ENCODE measurements at places on chromosomes 16 and 17.

DNA sequence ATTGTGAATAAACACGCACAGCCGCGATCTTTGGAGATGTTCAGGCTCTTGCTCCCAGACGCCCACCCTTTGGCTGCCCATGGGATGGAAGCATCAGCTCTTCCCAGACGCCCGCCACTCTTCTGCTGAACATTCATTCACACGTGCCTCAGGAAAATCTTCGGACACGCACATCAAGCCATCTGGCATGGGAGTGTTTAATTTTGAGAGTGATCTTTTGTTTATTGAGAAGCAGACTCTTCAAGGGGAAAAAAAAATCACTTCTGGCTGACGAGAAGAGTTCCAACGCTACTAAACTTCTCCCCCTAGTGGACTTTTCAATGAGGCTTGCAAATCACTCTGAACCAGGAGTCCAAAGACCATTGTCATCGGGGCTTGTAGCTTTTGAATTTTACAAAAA, 62.0 kb upstream of the NUDT7 start:
- DNase-seq = no peak

- no peak for DNase-seq
Measured at GRCh38 chr16:88697831-88698615, 8.2 kb downstream of the RNF166 start.

- DNase-seq = no peak
Measured at GRCh38 chr17:40799859-40800258, at the start of gene KRT28. Gene KRT28, minus strand, starts transcription at chr17:40799959. Its CDS starts 66 bp downstream, at chr17:40799893.

DNA sequence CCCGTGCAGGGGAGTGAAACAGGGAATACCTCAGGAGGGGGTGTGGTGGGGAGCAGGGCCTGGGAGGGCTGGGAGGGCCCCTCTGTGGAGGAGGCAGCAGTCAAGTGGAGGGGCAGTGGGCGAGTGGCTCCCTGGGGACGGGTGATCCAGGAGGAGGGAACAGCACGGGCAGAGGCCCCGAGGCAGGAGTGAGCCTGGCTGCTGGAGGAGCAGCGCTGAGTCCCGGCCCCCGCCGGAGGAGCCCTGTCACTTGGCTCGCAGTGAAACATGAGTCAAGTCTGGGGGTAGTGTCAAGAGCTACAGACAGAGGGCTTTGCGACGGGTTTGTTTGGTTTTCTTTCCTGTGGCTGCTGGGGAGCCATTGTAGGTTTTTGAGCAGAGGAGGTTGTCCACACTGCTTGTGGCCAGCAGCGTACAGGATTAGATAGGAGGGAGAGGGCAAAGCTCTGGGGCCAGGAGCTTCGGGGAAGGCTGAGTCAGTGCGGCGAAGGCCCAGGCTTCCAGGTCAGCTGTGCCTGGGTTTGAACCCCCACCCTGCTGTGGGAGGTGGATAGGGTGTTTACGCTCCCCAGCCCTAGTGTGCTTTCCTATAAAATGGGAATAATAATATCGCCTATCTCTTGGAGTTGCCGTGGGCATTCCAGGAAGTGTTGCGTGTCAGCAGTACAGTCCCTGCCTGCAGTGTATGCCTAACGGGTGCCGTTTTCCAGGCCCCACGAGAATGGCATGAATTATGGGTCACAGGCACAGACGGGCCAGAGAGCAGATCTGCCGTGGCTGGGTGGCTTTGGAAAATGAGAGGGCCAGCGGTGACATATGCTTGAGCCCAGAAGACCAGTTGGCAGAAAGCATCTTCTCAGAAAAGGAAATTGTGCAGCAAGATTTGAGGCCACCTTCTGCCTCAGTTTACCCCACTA, 115.9 kb upstream of the CIBAR2 start:
- no peak for DNase-seq

DNA sequence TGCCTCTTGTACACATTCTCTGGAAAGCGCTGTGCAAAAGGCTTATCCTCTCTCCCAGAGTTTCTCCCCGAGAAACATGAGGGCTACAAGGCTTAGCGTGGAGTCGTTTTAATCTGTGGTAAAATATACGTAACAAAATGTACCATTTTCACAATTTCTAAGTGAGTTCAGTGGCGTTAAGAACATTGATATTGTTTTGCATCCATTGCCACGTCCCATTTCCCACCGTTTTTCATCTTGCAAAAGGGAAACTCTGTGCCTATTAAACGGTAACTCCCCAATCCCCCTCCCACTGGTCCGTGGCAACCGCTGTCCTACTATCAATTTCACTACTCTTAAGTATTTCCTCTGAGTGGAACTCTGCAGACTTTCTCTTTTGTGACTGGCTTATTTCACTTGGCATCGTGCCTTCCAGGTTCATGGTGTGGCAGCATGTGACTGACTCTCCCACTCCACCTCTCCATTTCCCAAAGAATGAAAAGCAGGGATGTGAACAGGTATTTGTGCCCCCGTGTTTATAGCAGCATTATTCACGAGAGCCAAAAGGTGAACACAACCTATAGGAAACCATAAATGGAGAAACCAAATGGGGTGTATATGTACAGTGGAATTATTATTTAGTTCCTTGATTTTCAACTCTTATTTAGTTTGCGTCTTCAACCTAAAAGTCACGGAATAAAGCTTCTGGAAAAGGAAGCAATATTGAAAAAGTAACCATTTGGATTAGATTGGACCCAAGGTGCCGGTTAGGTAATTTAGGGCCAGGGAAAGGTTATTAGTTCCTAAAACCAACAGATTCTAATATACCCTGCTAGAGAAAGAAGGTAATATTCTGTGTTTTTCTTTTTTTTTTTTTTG, 1.1 kb upstream of the USP32 start:
- no peak for DNase-seq

GRCh38 chr16:13401641-13402040, 500.2 kb downstream of the SHISA9 start:
- no peak for DNase-seq

DNA sequence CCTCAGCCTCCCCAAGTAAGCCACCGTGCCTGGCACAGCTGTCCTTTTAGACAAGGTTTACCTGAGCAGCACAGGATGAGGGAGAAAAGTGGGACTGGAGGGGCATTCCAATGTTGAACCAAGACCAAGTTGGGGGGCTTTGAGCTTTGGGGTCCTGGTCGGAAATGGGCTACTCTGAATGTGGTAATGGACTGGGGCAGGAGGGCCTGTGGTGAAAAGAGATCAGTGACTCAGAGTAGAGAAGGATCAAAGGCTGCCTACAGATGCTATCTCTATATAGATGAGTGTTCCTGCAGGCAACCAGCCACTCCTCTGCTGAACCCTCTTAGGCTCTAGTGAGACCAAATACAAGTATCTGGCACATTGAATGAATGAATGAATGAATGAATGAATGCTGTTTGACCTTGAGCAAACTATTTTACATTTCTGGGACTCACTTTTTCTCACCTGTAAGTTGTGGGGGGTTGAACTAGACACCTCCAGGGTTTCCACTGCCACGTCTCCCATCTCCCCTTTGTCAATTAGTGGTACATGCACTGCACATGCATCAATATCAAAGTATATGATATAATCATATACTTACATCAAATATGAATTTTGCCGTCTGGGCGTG, 26.3 kb upstream of the ETV4 start:
- DNase-seq = no peak

- DNase-seq = no peak
Measured at GRCh38 chr16:58329135-58329534, 34.3 kb upstream of the PRSS54 start.

DNA sequence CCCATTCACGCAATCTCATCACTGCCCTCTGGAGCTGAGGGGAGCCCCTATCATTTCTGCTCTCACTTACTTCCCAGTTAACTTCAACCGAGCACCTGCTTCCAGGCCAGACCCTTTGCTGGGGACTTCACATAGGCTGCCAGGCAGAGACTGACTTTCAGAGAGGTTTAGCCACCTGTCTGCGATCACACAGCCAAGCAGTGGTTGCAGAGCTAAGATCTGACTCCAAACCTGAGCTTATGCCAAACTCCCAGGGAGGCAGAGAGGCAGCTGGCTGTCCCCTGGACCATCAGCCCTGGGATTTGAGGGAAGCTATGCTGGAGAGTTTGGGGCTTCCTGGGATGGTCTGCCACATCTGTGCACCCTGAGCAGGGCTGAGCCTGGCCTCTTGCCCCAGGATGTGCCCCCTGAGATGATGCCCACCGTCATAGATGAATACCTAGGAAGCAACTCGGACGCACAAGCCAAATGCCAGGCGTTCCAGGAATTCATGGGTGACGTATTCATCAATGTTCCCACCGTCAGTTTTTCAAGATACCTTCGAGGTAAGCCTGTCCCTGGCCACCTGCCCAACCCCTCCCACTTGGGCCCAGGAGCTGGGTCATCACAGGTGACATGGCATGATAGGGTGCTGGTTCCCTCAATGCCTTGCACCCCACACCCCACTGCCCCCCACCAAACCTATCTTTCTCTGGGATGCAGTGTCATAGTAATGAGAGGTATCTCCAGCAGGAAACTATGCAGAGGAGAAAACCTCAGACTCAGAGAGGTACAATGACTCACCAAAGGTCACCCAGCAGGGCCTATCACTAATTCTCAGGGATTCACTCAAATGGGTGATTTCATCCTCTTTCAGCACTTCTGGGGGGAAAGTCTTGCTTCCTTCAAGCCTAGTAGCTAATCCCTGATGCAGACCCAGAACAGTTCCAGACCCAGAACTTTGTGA, 10.0 kb downstream of the CES3 start:
- DNase-seq = no peak

GRCh38 chr17:1755252-1755826, 6.5 kb upstream of the SERPINF1 start:
- no peak for DNase-seq

DNA sequence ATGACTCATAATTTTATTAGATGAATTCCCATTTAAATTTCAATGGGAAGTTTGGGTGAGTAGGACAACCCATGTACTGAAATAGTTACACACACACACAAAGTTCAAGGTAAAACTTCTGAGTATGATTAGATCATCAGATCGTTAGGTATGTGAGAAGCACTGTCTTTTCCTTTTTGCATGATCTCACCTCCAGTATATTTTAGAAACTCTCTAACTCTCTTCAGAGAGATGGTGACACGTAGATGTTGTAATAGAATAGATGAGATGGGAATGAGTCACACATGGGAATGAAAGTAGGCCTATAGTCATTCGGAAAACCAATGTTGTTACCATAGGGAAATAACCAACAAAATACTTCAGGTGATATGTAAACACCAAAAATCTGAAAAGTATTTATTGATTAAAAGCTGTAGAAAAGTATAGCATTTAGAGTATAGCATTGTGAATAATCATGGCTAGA, 22.2 kb downstream of the KRT23 start:
- DNase-seq = no peak

GRCh38 chr16:24921229-24921628, 75.5 kb downstream of the SLC5A11 start:
- no peak for DNase-seq

DNA sequence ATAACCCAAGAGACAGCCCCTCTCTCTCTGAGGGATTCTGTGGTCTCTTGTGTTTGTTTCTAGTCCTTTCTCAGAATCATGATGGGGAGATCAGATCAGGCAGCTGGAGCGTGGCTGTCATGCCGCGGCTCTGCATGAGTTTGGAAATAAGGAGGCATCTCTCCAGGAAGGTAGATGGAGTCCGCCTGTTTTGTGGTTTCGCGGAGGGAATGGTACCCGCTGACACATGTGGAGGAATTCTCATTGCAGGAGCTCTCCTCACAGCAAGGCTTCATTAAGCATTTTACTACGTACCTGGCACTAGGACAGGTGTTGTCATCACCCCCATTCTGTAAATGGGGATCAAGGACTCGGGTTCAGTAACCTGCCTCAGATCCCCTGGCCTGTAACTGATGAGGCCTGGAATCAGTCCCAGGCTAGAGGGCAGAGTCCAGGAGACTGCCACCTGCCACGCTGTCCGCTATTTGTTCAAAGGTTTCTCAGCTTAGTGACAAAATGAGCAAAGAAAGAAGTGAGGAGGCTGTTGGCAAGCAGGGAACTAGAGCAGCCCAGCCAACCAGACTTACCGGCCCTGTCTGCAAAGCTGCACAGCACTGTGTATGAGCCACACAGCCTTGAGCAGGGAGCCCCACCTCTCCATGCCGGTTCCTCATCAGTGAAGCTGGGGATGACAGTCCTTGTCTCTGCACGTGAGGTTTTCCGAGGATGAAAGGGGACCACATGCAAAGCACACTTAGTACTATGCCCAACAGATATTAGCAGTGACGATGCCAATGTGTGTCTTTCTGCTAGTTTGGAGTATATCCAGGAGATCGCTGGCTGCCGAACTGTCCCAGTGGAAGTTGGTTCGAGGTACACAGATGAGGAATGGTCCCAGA, 11.0 kb downstream of the KDM8 start:
- DNase-seq = no peak

DNA sequence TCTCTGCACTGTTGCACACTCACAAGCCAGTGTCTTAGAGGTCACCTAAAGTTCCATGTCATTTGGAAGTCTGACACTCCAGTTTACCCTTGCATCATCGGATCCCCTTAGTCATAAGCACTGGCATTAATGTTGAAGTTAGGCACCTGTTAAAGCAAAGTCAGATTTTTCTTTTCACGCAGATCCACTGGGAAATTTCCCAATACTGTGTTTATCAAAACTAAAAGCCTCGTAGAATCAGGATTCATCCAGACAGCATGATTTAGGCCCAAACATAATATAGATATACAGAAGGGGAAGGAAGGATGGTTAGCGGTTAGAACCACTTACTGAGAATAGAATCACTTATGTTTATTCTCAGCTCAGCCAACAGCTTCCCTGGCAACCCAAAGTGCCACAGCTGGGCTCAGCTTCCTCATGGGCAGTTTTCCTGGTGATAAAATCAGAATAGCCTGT, 30.1 kb upstream of the HAPSTR1 start:
- DNase-seq = no peak

GRCh38 chr16:89693289-89693731, 6.8 kb downstream of the CDK10 start:
- no peak for DNase-seq

DNA sequence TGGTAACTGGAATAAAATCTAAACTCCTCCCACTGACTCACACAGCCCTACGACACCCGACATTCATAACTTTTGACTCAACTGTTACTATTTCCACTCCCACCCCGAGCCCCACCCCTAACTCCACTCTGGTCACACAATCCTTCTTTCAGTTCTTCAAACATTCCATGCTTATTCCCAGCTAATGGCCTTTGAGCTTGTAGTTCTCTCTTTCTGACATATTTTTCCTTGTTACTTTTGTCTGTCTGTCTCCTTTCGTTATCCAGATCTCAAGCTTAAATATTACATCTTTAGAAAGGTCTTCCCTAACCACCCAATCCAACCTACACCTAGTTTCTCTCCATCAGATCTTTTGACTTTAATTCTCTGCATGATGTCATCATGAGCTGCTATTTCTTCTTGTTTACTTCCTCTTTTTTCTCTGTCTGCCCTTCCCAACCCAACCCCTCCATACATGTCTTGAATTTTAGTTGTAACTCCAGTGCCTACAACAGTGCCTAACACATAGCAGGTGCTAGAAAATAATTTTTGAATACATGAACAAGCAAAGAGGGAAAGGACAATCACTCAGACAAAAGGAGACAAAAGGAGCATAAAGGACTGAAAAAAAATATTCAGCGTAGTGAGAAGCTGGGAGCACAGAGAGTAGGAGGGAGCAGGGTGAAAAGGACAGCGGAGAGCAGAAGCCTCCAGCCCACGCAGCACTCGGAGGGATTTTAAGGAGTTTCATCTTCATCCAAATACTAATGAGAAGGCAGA, 65.2 kb upstream of the SMIM36 start:
- DNase-seq = no peak
